Foreskin melanocyte (primary cell): ENCODE measurements at places on chromosomes 7 and 10.

DNA sequence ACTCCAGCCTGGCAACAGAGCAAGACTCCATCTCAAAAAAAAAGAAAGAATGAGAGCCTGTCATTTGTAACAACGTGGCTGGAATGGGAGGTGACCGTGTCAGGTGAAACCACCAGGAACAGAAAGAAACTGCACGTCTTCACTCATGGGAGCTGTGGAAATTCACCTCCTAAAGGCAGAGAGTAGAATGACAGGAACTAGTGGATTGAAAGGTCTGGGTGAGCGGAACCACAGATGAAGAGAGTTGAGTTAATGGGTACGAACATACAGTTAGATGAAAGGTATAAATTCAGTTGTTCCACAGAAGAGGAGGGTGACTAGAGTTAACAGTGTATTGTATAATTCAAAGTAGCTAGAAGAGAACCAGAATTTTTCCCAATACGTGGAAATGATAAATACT lies 78.6 kb downstream of the MAD1L1 start:
- no peak for DNase-seq

- DNase-seq = no peak
Measured at GRCh38 chr7:47572939-47573757, 8.8 kb downstream of the TNS3 start.

- DNase-seq = no peak
Measured at GRCh38 chr7:46173476-46174195, 252.6 kb upstream of the IGFBP3 start.

DNA sequence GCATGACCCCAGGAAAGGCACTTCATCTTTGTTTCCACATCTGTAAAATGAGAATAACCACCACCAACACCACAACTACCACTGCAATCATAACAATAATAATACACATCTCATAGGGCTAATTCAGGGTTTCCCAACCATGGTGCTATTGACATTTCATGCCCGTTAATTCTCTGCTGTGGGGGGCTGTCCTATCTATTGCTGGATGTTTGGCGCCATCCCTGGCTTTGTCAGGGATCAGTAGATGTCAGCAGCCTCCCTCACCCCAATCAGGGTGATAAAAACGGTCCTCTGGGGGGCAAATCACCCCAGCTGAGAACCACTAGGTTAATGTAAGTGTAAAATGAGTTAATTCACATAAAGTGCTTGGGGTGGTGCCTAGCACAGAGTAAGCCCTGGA lies 145.8 kb downstream of the EMX2 start:
- no peak for DNase-seq

GRCh38 chr7:157745721-157746709 lies 409.2 kb downstream of the DNAJB6 start:
- no peak for DNase-seq

- DNase-seq = no peak
Measured at GRCh38 chr10:119441151-119441821, 101.2 kb downstream of the RGS10 start.

- no peak for DNase-seq
Measured at GRCh38 chr10:44361109-44361508, 23.8 kb downstream of the CXCL12 start.

DNA sequence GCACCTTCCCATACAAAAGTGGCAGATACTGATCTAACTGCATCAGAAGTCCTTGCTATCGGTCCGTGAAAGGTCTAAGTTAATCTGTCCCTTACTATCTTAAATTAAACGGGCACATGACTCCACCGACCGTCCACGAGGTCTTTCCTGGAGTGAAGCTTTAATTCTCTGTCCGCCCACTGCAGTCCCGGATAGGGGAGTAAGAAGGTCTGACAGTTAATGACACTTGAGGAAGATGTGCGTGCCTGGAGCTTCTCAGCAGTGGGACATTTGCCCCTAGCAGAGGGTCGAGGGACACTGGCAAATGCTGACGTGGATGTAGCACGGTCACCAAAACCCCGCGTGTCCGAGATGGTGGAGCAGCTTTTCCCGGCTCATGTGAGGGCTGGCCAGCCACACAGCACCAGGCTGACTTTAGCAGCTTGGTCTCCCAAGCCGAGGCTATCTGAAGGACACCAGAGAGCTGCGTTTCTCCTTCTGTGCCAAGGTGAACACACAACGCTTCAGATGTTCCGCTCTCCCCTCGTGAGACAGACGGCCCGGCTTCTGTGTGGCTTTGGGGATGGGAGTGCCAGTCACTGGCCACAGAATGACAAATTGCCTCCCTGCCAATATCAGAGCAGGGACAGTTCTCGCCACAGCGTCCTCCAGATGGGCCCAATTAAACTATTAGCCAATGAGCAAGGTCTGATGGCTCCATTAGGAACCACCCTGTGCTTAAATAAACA lies 86.6 kb downstream of the ADARB2 start:
- DNase-seq = no peak

DNA sequence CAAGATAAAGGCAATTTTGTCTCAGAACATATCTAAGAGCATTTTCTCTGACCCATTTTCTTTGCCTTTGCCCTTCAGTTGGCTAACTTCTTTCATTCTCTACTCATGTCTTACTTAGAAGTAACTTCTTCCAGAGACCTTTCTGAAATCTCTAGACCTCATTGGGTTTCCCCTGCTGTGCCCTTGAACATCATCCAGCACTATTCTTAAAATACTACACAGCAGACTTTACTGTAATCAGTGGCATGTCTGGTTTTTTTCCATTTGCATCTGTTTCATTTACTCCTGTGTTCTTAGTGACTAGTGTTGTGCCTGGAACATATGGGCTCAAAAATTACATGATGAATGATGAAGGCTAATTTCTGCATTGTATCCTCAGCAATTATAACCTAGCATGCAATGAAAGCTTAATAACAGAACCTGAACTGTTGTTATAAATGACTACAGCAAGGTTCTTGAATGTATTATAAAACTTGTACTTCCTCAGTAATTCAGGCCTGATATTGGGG lies 301.9 kb downstream of the CDK14 start:
- DNase-seq = no peak

GRCh38 chr7:133746847-133747246 lies 380.3 kb upstream of the LRGUK start:
- DNase-seq = no peak

DNA sequence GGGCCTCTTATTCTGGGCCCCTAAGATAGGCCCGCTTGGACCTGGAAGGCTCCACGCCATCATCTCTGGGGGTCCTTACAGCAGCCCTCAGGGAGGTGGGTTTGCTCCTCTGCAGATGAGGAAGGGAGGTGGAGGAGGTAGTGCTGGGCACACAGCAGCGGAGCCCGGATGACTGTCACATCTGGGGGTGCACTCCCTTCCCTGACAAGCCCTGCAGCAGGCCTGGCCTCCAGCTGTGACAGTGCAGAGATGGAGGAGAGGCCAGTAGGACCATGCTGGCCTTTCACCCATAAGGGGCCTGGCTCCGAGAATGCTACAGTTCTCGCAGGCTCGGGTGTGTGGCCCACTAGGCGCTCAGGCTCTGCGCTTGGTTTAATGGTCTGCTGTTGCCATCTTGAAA lies 9.2 kb downstream of the GDF2 start:
- no peak for DNase-seq

- no peak for DNase-seq
Measured at GRCh38 chr10:48400850-48401220, 94.4 kb downstream of the MAPK8 start.

DNA sequence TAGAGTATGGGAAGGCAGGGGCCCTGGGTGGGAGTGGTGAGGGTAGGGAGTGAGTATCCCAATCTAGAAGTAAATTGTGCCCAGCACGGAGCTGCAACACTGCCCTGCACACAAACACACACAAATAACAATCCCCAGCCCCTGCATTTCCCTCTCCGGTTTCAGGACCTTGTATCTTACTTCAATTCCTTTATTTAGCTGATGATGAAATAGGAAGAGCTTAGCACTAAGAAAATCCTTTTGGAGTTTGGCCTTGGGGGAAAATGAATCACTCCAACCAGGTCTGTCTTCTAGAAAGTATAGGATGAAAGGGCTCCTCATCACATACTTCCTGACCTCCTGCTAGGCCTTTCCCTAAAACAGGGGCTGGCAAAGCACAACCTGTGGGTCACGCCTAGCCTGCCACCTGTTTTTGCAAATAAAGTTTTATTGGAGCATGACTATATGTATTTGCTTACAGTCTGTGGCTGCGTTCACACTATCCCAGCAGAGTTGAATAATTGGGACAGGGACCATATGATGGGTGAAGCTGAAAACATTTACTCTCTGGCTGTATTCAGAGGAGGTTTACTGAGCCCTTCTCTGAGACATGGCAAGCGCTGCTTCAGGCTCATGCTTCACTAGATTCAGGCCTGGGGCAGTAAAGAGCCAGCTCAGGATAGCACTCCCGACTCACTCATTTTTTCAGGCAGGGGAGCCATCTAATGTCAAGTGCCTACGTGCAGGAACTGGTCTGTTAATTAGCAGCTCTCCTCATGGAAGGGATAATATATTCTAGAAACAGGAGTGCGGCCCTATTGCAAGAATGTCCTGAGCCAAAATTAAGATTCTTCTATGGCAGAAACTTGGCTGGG lies 111.0 kb downstream of the EGFR start:
- DNase-seq = no peak

DNA sequence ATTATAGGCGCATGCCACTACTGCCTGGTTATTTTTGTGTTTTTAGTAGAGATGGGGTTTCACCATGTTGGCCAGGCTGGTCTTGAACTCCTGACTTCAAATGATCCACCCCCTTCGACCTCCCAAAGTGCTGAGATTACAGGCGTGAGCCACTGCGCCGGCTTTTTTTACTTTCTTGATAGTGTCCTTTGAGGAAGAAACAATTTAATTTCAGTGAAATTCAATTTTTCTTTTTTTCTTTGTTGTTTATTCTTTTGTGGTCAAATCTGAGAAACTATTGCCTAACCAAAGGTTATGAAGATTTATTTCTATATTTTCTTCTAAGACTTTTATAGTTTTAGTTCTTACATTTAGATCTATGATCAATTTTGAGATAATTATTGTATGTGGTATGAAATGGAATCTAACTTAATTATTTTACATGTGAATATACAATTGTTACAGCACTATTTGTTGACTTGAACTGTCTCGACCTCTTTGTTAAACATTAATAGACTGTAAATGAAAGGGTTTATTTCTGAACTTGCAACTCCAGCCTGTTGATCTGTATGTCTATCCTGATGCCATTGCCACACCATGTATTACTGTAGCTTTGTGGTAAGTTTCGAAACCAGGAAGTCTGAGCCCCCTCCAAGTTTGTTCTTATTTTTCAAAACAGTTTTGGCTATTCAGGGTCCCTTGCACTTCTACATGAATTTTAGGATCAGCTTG lies 19.8 kb upstream of the RASSF4 start:
- no peak for DNase-seq

DNA sequence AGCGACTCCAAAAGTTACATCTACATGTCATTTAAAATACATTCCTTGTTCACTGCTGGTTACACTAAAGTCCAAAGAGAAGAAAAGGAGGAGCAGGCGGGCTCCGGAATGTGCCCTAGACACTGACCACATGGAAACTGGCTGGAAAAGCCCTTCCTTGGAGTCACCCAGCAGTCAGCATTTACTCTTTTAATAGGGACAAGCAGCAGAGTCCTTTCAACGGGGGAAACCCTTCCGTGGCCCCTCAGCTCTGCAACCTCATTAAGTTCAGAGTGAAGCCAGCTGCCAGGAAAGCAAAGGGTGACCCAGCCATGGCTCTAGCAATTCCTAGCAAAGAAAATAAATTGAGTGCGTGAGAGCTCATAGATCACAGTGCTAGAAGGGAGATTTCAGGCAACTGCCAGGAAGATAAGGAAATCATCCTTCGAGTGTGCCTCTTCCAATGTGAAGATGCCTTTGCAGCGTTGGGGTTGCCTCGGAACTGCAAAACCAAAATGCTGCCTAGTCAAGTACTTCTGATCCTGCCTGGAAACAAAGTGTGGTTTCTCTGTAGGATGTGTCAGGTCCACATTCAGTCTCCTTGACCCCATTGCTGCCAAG lies 101.6 kb downstream of the SORBS1 start:
- DNase-seq = no peak

GRCh38 chr10:101291331-101292193 lies 62.3 kb upstream of the LBX1 start:
- no peak for DNase-seq

DNA sequence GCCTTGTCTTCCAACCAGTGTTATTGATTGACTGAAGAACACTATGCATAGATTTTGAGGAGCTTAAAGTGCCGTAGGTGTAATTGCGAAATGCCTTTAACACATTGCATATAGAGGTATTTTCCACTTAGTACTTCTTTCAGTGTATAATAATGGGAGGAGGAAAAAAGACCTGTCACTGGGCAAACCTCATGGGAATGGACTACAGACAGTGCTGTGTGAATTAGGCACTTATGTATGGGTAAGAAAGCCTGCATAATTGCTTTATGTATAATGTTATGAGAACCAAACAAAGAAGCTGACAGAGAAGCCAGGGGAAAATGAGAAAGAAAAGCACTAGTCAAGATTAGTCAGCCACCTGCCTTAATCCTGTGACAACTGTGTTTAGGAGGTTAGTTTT lies 12.4 kb upstream of the SCRN1 start:
- no peak for DNase-seq

DNA sequence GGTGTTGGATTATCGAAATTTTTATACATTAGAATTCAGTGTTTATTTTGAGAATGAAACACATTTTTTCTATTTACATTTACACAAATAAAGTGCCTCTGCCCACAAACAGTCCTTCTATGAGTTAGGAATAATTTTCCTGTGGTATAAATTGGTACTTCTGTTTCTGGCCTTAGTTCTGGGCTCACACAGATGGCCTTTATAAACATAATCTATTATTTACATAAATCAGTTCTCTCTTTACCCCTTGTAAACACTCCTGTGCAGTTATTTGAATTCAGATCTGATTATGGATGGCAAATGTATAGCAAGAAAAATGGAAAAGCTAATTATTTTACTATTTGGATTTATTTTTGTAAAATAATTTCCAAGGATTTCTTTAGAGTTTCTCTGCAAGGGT lies 143.2 kb downstream of the PRKG1 start:
- DNase-seq = no peak

GRCh38 chr10:62456611-62457101 lies 82.5 kb downstream of the ZNF365 start:
- no peak for DNase-seq

DNA sequence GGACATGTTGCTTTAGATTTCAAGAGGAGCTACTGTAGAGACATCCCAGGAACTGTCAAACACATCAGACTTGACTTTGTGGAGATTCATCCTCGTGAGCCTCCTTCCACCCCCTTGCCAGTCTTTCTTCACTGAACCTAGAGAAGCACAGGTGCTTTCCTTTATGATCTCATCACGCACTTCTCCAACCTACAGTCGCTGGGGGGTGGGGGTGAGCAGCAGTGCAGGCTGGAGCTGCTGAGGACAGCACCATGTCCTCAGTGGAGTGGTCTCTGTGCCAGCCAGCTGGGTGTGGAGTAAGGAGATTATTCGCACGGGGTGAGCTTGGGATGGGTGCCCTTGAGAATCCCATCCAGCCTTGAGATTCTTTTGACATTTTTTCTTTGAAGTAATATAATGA lies 88.1 kb downstream of the VOPP1 start:
- no peak for DNase-seq

GRCh38 chr10:17427666-17428350 lies 26.6 kb downstream of the ST8SIA6 start:
- no peak for DNase-seq
